Tracheal epithelial cell (primary cell): ENCODE measurements at places on chromosomes 6 and 20. TPM values are rescaled to one million over a fixed set of nuclear protein-coding genes. Genes with fewer than 3 reads are reported as not detected.

Gene TXLNB
- not detected in 2 replicates for total RNA-seq

Gene SIRPB2
- total RNA-seq: 0.21 and 0.48 TPM in 2 replicates

Gene C20orf202
- not detected in 2 replicates for total RNA-seq

Gene HSPA12B
- total RNA-seq: under 0.01 TPM in 1 of 2 replicates, not detected in the other

Gene CFAP61
- not detected in 2 replicates for total RNA-seq

Gene TMEM239
- not detected in 2 replicates for total RNA-seq

Gene SCUBE3
- under 0.01 TPM in 1 of 2 replicates, not detected in the other for total RNA-seq

Gene CST2
- total RNA-seq: not detected in 2 replicates

Gene SYCP2L
- total RNA-seq: 0.48 and 0.64 TPM in 2 replicates

Gene POU5F1
- 0.21 and 1.2 TPM in 2 replicates for total RNA-seq

Gene BPIFB1
- total RNA-seq: not detected in 2 replicates

Gene FBXO30
- 5.8 and 6.0 TPM in 2 replicates for total RNA-seq

Gene ROMO1
- 149 and 260 TPM in 2 replicates for total RNA-seq

Gene RAD21L1
- not detected in 2 replicates for total RNA-seq

Gene RBM24
- under 0.01 and 0.96 TPM in 2 replicates for total RNA-seq

Gene PRDM13
- not detected in 2 replicates for total RNA-seq

Gene CLIC5
- total RNA-seq: 0.72 TPM in 1 of 2 replicates, not detected in the other

Gene PACSIN1
- not detected in 2 replicates for total RNA-seq

Gene C20orf141
- not detected in 2 replicates for total RNA-seq

Gene TMEM244
- total RNA-seq: not detected in 2 replicates

Gene TAGAP
- under 0.01 TPM in 1 of 2 replicates, not detected in the other for total RNA-seq

Gene EGFL8
- total RNA-seq: 0.24 TPM in 1 of 2 replicates, not detected in the other

Gene PBOV1
- total RNA-seq: not detected in 2 replicates

Gene LHFPL5
- not detected in 2 replicates for total RNA-seq

Gene TFB1M
- 14.9 and 21.4 TPM in 2 replicates for total RNA-seq

Gene NCOA6
- total RNA-seq: 5.8 and 7.2 TPM in 2 replicates

Gene ZNF343
- 8.9 and 15.3 TPM in 2 replicates for total RNA-seq

Gene KIF6
- total RNA-seq: 0.21 TPM in 1 of 2 replicates, not detected in the other

Gene DDO
- 1.9 TPM in 1 of 2 replicates, not detected in the other for total RNA-seq

Gene KCNQ2
- not detected in 2 replicates for total RNA-seq

Gene EDN1
- 0.64 and 45.5 TPM in 2 replicates for total RNA-seq

Gene PLCB1
- total RNA-seq: 0.24 and 2.8 TPM in 2 replicates

Gene ECT2L
- under 0.01 and 0.21 TPM in 2 replicates for total RNA-seq

Gene LEMD2
- 75.9 and 88.9 TPM in 2 replicates for total RNA-seq

Gene GSTA2
- total RNA-seq: not detected in 2 replicates

Gene EFCAB8
- not detected in 2 replicates for total RNA-seq

Gene IL20RA
- 2.9 and 17.1 TPM in 2 replicates for total RNA-seq

Gene SLC35D3
- total RNA-seq: under 0.01 TPM in 1 of 2 replicates, not detected in the other

Gene VNN1
- 1.2 TPM in 1 of 2 replicates, not detected in the other for total RNA-seq

Gene HLA-DQB2
- total RNA-seq: not detected in 2 replicates

Gene RBM39
- 189 and 196 TPM in 2 replicates for total RNA-seq

Gene ZC2HC1B
- not detected in 2 replicates for total RNA-seq

Gene LAMA5
- total RNA-seq: 85.3 and 124 TPM in 2 replicates

Gene UNC93A
- total RNA-seq: not detected in 2 replicates

Gene NKAIN2
- total RNA-seq: not detected in 2 replicates

Gene SEL1L2
- not detected in 2 replicates for total RNA-seq

Gene OR2J3
- not detected in 2 replicates for total RNA-seq

Gene HTR1E
- total RNA-seq: not detected in 2 replicates

Gene PTK6
- 31.1 and 59.7 TPM in 2 replicates for total RNA-seq

Gene DLL1
- 1.7 and 1.9 TPM in 2 replicates for total RNA-seq

Gene NKX2-2
- not detected in 2 replicates for total RNA-seq

Gene EMILIN3
- total RNA-seq: not detected in 2 replicates

Gene SCGN
- not detected in 2 replicates for total RNA-seq
